ENCODE measurements at places on chromosomes 16 and 17.

DNA sequence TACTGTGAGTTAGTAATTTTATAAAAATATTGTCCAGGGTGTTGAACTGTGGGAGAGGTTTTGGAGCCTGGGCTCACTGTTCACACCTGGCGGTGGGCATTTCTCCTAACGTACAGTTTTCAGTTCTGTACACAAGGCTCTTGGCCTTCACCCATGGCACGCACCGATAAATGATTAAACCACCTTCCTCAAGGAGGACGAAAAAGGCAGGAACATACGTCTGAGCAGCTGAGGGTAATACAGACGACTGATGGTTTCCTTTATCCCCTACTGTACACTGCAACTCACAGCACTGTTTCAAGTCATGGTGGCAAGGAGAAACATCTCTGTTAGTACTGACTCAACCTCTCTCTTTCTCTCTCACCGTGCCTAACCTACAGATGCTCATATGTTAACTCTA lies 1.4 kb upstream of the ST6GALNAC1 start:
- DNase-seq, result no peak

DNA sequence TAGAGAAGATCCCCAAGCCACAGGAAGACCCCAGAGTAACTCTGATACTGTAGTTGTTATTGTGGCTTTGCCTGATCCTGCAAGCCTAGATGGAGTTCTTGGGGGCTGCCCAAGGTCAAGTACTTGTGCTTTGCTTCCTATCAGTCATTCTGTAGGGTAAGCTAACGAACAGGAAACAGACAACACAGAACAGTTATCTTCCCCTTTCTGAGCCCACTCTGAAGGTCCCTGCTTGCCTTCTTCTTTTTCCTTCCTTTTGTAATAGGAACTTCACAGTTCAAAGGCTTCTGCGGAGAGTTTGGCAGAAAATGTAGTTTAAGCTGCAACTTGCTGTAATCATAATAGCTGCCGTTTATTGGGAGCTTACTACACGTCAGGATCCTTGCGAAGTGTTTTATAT lies 494.1 kb upstream of the ERCC4 start:
- DNase-seq, result no peak

DNA sequence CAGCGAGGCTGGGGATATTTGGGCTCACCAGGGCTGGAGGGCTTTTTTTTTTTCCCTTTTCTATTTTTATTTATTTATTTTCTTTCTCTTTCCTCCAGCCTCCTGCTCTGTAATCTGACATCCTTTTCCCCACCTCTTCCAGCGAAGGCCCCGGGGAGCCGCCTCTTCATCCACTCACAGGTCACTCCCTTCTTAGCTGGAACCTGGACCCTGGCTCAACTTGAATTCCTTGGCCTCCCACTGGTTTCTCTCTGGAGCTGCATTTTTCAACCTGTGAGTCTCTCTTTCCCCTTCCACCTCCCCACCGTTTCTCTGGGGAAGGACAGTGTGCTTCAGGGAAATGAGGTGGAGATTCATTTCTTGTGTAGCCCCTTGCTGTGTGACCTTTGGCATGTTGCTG lies 82.0 kb downstream of the MRM1 start:
- DNase-seq, result no peak

DNA sequence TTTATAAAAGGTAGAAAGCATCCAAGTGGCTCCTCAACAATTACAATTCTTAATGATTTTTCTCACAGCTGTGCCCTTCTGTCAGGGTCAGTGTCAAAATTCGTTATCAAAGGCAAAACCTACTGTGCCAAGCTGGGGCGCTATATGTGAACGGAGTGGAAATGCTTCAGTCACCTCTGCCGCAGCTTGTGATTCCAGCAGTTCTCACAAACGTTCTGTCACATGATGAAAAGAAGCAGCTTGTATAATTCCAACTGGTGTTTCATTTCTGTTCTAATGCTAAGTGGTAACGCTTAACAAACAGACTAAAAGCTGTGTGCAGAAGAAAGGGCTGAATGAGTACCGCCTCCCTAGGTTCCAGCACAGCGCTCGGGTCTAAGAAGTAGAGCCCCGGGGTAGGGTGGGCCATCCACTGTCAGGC lies 14.2 kb downstream of the PLD6 start:
- DNase-seq, result no peak

DNA sequence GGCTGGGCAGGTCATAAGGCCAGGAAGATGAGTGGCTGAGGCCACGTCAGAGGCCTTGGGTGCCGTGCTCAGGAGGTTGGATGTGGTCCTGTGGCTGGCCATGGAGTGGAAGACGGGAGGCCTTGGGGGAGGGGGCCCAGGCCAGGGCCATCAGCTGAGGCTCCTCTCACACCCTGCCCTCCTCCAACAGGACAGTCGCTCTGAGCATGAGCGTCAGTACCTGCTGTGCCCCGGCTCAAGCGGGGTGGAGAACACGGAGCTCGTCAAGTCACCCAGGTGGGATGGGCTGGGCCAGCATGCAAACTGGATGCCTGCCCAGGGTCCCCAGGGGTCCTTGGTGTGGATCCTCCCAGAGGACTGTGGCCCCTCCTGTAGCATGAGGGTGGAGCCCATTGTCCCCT lies 19.2 kb downstream of the POLR3E start:
- DNase-seq, result no peak

DNA sequence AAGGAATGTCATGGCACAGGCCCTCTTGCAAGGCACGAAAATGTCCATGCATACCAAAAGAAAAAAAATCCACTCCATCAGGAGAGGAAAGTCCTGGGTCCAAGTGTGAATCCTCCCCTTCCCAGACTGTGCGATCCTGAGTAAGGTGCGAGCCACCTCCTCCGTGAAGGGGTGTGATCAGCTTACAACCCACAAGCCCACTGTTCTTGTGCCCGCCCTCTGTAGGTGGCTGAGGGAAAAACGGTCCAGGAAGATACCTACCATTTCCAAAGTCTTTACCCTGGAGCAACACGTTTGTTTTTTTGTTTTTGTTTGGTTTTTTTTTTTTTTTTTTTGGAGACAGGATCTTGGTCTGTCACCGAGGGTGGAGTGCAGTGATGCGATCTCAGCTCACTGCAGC lies 116.5 kb downstream of the ZNF423 start:
- no peak for DNase-seq

DNA sequence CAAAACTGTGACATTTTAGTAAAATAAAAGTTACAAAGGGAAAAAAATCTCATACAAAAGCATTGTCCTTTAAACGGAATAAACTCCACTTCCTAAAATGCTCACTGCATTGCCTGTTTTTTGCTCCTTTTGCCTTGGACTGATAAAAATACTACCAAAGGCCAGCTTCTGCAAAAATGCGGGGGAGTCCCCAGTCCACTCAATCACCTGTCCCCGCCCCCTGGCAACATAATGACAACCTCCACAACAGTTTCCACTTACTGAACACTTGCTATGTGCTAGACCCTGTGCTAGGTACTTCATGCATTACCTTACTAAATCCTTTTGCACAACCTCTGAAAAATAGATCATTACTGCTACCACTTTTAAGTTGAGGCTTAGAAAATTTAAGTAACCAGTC lies 172.7 kb upstream of the CCL2 start:
- DNase-seq, result no peak
